ENCODE measurements at places on chromosomes 4 and X.

- no peak for DNase-seq
These were observed 55.9 kb upstream of the HGFAC start for GRCh38 chr4:3385711-3386420.

DNA sequence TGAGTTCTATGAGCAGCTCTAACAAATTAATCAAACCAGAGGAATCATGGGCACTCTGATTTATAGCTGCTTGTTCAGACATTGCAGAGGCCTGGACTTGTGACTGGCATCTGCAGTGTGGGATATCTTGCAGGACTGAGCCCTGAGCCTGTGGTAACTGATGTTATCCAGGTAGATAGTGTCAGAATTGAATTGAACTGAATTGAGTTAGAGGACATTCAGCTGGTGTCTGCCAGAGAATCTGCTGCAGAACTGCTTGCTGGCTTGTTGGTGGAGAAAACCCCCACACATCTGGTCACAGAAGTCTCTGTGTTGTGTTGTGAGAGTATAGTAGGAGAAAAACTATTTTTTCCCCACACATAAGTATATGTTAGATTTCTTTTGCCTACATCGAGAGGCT lies 42.2 kb downstream of the SMIM20 start:
- DNase-seq: no peak

DNA sequence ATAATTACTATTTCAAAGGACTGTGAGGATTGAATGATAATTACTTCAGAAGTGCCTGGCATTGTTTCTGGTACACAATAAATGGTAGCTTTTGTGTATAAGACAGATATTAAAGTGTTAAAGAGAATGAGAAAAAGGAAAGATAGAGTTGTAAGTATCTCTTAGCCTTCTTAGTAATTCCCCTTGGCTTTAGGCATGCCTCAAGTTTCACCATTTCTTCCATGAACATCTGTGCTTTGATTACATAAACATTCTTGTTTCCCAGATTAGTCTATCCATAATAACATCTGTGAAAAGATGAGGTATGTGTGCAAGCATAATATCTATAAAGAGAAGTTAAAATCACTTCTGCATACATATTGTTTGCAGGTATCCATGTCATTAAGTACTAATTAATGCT lies 230.9 kb upstream of the TEX13A start:
- no peak for DNase-seq

DNA sequence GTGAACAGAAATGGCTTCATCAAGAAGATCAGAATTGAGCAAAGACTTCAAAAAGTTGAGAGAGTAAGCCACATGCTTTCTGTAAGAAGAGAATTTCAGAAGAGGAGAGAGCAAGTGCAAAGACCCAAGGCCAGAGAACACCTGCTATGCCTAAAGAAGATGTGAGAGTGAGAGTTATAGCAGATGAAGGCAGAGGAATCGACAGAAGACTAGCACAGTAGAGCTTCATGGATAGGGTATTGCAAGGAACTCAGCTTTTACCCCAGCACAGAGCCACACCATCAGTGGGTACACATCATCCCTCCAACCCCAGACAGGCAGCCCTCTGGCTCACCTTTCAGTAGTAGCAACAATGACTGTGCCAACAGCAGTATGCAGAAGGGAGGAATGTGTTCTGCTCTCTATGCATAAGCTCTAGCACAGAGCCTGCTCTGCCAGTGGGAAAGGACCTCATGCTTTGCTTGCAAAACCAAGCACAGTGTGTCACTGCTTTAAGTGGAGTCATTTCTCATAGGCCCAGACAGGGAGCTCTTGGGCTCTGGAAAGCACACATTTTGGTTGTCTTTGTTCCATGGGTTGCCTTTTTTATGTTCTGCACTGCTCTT lies 318.6 kb downstream of the NAF1 start:
- no peak for DNase-seq

GRCh38 chr4:179989975-179990374 lies 2253.2 kb upstream of the TENM3 start:
- DNase-seq: no peak

GRCh38 chr4:100041646-100042045 lies 91.6 kb upstream of the H2AZ1 start:
- DNase-seq: no peak

- no peak for DNase-seq
These were observed 65.2 kb downstream of the FBXO8 start for GRCh38 chr4:174218127-174218790.

DNA sequence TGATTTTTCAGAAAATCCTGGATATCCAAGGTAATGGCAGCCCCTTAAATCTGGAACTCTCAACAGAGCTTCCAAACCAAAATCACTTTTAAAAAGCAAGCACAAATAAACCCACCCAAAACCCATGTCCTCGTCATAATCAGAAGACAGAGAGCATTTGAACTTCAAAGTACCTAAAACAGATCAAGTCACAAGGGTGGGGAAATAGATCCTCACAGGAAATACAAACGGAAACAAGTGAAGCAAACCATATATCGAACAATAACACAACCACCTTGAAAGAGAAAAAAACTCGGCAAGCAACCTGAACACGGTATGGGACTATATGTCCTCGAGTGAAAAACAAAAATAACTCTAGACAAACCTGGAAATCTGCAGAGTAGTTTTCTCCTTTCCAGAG lies 15.9 kb upstream of the CCNQ start:
- no peak for DNase-seq

DNA sequence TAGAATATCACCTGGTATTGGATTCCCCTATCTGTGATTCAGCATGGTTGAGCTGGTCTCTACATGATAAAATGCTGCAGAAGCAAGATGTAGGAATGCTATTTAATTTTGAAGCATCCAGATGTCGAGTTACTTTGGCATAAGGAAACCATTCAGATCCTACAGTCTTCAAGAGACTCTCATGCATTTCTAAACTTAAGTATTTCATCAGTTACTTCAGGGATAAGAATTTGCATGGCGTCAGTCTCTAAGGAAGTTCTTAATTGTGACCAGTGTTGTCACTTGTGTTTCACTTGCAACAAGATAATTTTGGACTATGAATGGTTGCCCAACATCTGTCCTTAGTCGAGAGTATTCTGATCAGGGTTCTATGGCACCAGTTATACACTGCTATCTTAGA lies 192.4 kb downstream of the CCNG2 start:
- no peak for DNase-seq

DNA sequence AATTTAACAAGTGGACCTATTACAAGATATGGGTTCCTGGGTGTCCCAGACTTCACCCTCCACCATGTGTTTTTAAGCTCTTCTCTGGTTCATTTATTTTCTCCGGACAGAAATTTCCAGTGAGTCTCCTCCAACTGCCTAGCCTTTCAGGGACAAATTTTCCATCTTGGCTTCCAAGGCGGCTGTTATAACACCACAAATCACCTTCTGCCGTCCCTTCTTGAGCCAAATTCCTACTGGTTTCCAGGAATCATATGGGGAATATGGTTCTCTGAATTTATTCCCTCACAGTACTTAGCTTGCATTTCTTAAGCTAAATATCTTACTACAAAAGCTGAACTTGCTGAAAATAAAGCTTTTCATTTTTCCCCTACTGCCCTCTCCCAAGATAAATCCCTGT lies 18.8 kb downstream of the NEXMIF start:
- no peak for DNase-seq

DNA sequence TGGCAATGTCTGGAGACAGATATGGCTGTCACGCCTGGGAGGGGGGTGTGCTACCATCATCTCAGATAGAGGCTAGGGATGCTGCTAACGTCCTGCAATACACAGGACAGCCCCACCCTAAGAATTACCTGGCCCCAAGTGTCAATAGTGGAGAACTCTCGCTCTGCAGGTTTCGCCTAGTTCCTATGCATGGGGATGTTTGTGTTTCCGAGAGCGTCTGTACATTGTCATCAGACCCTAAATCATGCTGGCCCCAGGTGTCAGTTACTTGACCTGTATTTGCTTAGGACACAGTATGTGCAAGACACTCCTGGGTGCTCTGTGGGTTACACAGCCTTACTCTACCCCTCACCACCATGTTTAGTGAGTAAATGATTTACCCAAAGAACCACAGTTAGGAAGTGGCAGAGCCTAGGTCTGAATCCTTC lies 90.8 kb downstream of the AFF1 start:
- DNase-seq: no peak

DNA sequence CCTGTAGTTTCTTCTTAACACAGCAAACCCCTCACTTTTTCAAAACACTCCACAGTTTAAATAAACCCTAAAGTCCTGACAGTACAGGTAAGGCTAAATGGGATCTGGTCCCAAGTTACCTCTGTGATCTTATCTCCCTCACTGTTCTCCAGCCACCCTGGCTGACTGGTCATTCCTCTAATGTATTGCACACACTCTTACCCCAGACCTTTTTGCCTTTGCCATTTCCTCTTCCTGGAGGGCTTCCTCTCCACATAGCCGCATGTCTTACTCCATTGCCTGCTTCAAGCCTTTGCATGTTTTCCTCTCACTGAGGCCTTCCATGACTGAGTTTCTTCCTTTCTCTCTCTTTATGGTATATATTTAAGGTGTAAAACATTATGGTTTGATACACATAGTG lies 19.5 kb upstream of the ANXA3 start:
- no peak for DNase-seq

DNA sequence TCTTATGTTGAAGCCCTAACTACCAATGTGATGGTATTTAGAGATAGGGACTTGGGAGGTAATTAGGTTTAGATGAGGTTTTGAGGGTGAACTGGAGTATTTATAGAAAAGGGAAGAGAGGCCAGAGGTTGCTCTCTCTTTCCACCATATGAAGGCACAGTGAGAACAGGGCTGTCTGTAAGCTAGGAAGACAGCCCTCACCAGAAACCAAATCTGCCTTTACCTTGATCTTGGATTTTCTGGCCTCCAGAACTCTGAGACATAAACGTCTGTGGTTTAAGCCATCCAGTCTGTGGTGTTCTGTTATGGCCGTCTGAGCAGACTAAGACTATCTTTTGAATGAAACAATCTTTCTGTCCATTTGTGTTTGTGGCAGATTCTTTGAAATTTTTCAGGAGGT lies 223.7 kb downstream of the PDHA2 start:
- no peak for DNase-seq

- DNase-seq: no peak
These were observed 1.9 kb upstream of the HAUS3 start for GRCh38 chr4:2243681-2244380.

- no peak for DNase-seq
These were observed 24.2 kb upstream of the SPON2 start for GRCh38 chr4:1196421-1197183.

GRCh38 chrX:11244636-11245035 lies 48.6 kb upstream of the AMELX start:
- no peak for DNase-seq

GRCh38 chr4:15776871-15777648 lies 1.1 kb upstream of the CD38 start:
- DNase-seq: no peak

DNA sequence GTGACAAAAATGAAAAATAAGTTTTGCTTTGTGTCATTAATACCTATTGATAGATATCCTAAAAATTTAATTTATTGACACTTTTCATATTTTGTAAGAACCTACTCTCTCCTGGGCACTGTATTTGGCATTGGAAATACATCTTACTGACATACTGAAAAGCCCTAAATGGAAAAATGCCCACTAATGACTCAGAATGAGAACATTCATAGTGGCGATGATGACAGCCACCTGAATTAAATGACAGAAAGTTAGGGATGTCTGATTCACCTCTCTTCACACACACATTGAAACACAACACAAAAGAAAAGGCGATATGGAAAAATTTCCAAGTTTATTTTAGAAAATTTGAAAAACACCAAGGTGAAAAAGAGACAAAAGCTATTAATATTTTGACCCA lies 992.3 kb downstream of the STPG2 start:
- no peak for DNase-seq

- no peak for DNase-seq
These were observed 77.5 kb downstream of the CRLF2 start for GRCh38 chrX:1134976-1135375.

DNA sequence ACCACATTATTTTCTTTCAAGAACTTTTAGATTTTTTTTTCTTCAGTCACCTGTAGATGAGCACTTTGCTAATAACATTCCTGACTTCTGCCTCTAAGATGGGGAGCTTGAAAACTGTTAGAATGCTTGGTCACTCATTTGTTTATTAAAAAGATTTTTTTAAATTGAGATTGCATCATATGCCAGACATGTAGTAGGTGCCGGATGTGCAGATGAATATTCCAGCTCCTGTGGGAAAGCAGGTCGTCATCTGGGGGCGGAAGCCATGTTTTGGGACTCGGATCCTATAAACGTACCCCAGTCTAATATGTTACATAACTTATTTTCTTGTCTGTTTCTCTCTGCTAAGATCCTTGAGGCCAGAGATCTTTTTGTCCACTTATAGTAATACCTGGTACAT lies 236.8 kb downstream of the ARHGAP10 start:
- DNase-seq: no peak

GRCh38 chr4:158274636-158275035 lies 64.3 kb downstream of the TMEM144 start:
- no peak for DNase-seq

GRCh38 chrX:55480390-55481062 lies 9.1 kb downstream of the USP51 start:
- no peak for DNase-seq

- DNase-seq: no peak
These were observed 380.7 kb downstream of the ADGRL3 start for GRCh38 chr4:61580721-61581377.

- DNase-seq: no peak
These were observed 6.7 kb upstream of the PRICKLE3 start for GRCh38 chrX:49192722-49193328.

GRCh38 chr4:139489638-139490037 lies 35.7 kb downstream of the RAB33B start:
- DNase-seq: no peak

- no peak for DNase-seq
These were observed 161.7 kb downstream of the BTC start for GRCh38 chr4:74632634-74633033.

DNA sequence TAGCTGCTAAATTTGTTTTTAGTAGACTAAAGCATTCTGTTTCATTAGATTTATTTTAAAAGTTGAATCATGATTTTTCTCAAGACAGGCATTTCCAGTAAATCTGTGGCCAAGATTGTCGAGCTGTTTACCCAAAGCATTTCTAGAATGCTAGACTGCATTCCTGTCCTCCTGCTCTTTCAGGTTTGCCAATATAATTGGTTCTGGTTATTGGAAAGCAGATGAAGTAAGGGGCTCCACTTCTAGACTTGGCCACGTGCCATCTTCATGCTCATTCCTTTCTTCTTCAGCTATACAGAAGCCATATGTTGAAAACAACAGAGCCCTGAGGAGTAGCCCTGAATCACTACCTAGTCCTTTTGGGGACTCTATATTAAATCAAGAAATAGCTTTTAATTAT lies 62.5 kb downstream of the PGRMC2 start:
- DNase-seq: no peak

GRCh38 chrX:22053481-22053880 lies 21.4 kb downstream of the PHEX start:
- no peak for DNase-seq

- no peak for DNase-seq
These were observed 642.6 kb upstream of the HS3ST1 start for GRCh38 chr4:12071316-12071715.

DNA sequence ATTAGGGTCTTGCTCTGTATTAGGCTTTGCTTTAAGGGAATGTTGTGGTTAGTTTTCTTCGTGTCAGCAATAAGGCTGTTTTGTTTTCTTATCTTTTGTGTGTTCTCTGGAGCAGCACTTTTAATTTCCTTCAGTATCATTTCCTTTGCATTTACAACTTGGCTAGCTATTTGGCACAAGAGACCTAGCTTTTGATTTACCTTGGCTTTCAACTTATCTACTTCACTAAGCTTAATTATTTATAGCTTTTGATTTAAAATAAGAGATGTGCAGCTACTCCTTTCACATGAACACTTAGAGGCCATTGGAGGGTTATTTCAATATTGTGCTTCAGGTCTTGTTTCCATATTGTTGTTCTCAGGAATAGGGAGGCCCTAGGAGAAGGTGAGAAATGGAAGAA lies 68.2 kb downstream of the FAT4 start:
- no peak for DNase-seq
